ENCODE measurements at places on chromosomes 12 and 14. TPM values are rescaled to one million over a fixed set of nuclear protein-coding genes. Genes with fewer than 3 reads are reported as not detected.

CEBPE gene
- total RNA-seq = not detected

KRT6C gene
- not detected for total RNA-seq

LHX5 gene
- total RNA-seq = not detected

KIF5A gene
- total RNA-seq = under 0.01 TPM

ZC3H10 gene
- total RNA-seq = 6.5 TPM

KLHL33 gene
- total RNA-seq = not detected
